ENCODE measurements at places on chromosomes 13 and 19. TPM values are rescaled to one million over a fixed set of nuclear protein-coding genes. Genes with fewer than 3 reads are reported as not detected.
A peak's percentile ranks its signal among the peaks of the same experiment; 100 is the strongest.

Gene RXFP2
- total RNA-seq = not detected

Gene ZSCAN18
- 54.7 TPM for total RNA-seq

Gene ZNF93
- 9.0 TPM for total RNA-seq

Gene PODNL1
- total RNA-seq = 16.1 TPM

Gene HAUS8
- total RNA-seq = 24.2 TPM

Gene TYROBP
- not detected for total RNA-seq

Gene NKPD1
- total RNA-seq = not detected

Gene SLC17A7
- total RNA-seq = not detected

Gene NUDT19
- total RNA-seq = 14.0 TPM

Gene CACNA1A
- not detected for total RNA-seq

Gene SPACA4
- not detected for total RNA-seq

Gene CNFN
- not detected for total RNA-seq

Gene KCNC3
- total RNA-seq = 0.74 TPM

Gene SIGLEC8
- not detected for total RNA-seq

Gene CGB8
- total RNA-seq = not detected

Gene RFPL4AL1
- total RNA-seq = not detected

Gene EBI3
- total RNA-seq = 3.3 TPM

DNA sequence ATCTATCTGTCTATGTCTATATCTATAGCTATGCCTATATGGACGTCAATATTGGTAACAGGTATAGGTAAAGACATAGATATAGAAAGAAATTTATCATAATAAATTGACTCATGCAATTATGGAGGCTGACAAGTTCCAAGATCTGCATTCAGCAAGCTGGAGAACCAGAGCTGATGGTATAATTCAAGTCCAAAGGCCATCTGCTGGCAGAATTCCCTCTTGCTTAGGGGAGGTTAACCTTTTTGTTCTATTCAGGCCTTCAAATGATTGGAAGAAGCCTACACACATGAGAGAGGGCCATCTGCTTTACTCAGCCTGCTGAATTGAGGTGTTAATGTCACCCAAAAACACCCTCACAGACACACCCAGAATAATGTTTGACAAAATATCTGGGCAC lies 10.8 kb downstream of the RASL11A start:
- DNase-seq = no peak

- no peak for DNase-seq
Observed at GRCh38 chr13:49373716-49374115, 70.1 kb downstream of the CAB39L start.

DNA sequence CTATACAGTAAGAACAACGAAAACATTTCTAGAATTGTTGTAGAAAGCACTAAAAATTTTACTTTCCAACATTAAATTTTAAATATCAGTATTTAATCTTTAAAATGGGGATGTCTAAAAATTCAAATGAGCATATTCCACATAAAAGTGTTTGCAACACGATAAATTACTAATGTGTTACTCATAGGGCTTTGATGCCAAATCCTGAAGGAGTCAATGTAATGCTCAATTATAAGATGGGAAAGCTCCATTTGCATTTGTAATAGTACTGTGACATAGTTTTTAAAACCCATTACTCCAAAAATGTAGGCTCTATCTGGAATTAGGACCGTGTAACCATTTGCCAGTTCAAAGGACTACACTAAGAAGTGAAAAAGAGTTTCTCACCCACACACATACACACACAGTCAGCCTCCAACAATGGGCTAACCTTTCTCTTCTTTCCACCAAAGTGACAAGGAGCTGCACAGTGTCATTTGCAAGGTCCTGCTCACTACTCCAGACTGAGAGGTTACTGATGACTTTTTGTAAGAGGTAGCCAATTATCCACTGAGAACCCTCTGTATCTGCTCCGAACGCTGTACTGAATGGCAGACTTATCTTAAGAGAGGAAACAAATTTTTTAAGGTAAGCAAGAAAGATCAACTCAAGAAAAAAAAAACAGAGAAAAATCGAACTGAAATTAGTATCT lies 26.1 kb upstream of the EEF1AKMT1 start:
- no peak for DNase-seq

DNA sequence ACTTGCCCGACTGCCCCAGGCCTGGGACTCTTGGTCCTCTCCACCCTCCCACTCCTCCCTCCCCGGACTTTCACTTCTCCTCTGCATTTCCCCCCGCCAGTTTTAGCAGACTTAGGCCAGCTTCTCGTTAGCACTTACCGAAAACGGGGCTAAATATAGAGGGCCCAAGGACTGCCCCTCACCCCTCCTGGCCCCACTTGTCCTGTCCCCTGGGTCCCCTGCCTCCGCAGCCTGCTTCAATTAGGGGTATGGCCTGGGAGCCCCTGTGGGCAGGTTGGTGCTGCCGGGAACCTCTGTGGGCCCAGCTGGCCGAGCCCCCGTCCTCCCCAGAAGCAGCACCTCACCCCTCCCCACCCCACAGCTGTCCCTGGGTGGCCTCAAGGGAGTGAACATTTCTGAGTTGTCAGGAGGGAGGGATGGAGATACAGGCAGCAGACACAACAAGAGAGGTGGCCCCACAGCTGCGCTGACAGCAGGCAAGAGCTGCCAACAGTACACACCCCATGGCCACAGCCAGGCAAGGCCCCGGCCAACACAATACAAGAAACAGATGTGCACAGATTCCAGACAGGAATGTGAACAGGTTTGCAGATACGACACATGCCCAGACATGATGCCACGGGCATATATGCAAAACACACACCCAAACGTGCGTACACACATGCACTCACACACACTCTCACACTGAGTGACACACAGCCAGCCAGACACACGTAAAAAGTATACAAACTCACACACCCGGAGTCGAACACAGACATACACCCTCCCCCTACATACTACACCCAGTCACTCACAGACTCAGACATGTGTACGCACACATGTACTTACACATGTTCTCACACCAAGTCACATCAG lies 2.6 kb downstream of the POU2F2 start:
- DNase-seq = no peak

GRCh38 chr19:55152017-55152416 lies 3.0 kb upstream of the TNNT1 start:
- DNase-seq = no peak

DNA sequence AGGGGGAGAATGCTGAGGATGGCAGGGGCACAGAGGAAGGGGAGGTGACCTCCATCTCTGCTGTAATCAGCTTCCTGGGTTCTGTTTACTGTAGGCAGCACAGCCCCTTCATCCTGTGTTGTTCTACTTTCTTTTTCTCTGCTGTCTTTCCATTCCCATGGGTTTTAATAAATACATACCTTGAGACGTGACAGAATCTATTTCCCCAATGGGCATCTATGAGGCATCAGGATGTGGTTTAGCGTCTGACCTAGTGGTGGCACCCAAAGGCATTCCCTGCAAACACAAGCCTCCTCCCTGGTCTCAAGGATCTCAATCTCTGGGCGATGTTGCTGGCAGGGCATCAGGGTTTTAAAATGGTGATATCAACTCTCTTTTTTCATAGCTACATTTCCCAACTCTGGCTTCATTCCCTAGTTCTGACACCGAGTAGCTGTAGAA lies 60.8 kb downstream of the ALOX5AP start:
- peak; percentile 48 for DNase-seq

- no peak for DNase-seq
Observed at GRCh38 chr13:77502104-77502720, 33.3 kb upstream of the SCEL start.

GRCh38 chr19:50311723-50312635 lies 17.2 kb downstream of the KCNC3 start:
- DNase-seq = peak; percentile 56

- DNase-seq = no peak
Observed at GRCh38 chr13:110291286-110291685, 15.7 kb downstream of the COL4A1 start.

DNA sequence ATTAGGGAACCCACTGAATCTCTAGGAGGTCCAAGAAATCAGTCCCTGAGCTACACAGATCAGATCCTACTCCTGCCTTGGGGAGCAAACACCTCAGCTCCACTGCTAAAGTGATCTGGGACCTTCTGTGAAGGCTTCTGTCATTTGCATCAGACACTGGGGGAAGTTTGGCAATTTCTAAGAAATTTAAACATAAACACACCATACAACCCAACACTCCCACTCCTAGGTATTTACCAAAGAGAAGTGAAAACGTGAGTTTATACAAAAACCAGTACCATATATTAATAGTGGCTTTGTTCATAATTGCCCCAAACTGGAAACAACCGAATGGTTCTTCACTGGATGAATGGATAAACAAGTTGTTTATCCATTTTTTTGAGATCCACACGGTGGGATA lies 7.3 kb upstream of the TYROBP start:
- DNase-seq = no peak

- no peak for DNase-seq
Observed at GRCh38 chr19:23254141-23254910, 4.1 kb upstream of the ZNF724 start.

DNA sequence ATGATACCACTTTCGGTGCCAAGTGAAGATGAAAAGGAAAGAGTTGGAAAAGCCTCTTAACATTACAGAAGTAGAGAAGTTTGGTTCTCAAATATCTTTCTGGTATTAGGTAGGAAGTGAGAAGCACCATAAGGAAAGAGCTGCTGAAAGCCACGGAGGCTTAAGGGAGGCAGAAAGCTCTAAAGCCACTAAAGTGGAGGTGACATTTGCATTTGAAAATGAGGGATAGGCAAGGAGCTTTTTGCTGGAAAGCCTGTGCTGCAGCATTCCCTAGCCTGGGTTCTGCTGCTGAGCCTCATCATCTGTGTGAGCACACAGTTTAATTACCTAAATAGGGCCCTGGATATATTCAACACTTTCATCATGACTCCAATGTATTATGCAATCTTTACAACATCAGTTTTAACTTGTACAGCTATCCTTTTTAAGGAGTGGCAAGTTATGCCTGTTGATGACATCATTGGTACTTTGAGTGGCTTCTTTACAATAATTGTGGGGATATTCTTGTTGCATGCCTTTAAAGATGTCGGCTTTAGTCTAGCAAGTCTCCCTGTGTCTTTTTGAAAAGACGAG lies 315.4 kb downstream of the RBM26 start:
- DNase-seq = no peak

DNA sequence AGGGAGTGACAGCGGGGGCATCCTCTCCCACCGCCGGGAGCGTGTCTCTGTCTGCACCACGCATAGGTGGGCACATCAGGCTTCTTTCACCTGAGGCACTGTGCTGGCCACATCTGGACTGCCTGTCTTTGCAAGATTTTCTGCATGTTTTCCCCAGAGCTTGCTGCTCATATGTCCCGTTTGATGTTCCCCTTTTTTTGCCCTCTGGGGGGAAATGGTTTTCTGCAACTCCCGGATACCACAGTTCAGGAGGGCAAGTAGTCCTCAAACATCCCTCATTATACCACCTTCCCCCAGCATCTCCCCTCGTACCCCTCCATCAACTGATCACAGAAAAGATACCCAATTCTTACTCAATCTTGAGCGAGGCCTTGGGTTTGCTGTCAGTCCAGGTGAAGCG lies 168.0 kb downstream of the PAN3 start:
- DNase-seq = no peak

GRCh38 chr19:33740811-33741396 lies 55.8 kb upstream of the KCTD15 start:
- peak; percentile 43 for DNase-seq

DNA sequence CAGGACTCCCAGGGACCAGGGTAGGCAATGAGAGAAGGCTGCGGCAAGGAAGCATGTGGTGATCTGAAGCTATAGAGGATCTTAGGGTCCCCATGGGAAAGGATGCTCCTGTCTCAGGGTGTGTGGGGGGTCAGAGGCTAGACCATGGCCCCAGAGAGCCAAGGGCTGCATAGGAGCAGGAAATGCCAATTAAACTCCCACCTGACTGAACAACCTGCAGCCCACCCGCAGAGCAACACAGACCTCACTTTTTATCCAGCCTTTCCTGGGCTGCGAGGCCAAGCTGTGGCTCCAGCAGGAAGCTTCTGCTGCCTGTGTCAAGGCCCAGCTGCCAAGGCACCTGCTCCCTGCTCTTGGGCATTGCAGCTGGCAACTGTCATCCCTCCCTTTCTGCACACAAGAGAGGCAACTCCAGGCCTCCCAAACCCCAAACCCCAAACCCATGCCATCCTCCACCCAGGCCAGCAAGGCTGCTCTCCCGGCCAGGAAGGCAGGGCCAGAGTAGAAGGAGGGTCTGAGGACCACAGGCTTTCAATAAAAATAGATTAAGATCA lies 290.1 kb downstream of the FOXO1 start:
- DNase-seq = no peak

- DNase-seq = no peak
Observed at GRCh38 chr19:46410205-46411087, 2.9 kb downstream of the CCDC8 start.

DNA sequence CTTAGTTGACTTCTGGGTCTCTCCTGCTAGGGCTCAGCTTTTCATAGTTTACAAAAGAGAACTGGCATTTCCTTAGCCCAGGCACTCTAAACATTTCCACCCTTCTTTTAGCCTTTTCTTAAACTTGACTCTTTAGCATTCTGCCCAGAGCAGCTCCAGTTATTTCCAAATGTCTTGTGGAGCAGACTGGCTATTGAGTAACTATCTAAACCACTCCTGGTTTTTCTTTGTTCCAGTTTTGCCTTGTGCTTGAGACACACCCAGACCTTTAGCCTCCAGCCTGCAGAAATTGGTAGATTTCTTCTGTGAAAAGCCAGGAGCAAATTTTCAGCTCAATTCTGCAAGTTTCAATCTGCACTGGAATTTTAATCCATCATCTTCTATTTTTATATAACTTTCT lies 1813.1 kb downstream of the OLFM4 start:
- DNase-seq = no peak

DNA sequence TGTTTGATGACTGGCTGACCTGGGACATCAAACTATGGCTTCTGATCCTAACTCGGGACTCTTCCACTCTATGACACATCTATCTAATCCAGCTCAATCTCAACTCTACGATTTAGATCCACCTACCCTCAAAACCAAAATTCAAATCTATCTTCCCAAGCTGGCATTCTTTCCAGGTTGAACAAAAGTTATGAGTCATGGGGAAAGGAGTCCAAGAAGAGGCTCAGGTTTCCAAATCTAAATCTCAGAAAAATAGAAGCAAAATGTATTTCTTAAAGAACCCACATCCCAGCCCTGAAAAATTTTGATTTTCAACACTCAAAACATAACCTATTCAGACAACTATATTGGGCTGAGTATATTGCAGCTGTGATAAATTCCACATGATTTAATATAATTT lies 143.9 kb upstream of the IPO5 start:
- DNase-seq = no peak

DNA sequence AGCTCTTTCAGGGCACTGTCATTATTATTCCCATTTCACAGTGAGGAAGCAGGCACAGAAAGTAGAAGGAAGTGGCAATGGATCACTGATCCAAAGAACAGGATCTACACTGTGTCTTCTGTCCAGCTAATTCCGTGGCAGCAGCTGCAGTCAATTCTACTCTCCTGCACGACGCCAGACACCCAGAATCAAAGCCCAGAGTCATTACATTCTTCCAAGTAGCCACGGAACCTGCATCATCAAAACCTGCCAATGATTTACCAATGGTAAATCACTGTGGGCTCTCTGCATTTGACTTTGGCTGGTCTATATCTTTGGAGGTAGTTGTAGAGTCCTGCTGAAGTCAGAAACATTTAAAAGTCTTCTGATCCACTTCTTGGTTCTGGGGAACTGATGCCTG lies 767.7 kb downstream of the LIG4 start:
- DNase-seq = peak; percentile 35

Data from Caki2 (cell line).